Iris pigment epithelial cell (primary cell): ENCODE measurements at places on chromosomes 1 and 21.

DNA sequence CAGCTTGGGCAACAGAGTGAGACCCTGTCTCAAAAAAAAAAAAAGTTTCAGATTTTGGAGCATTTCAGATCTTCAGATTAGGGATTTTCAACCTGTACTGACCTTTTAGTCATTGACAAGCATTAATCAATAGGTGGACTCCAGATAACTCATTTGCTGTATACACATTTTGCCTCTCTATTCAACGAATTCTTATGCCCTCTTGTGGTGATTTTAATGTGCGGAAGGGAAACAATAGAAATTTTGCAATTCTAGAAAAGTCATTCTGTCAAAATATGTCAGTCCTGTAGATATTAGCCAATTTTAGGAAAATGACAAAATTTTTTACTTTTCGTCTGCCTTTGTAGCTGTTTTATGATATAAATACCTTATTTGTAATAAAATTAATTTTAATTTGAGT lies 11.6 kb upstream of the OR2G2 start:
- peak; percentile 1 for DNase-seq

DNA sequence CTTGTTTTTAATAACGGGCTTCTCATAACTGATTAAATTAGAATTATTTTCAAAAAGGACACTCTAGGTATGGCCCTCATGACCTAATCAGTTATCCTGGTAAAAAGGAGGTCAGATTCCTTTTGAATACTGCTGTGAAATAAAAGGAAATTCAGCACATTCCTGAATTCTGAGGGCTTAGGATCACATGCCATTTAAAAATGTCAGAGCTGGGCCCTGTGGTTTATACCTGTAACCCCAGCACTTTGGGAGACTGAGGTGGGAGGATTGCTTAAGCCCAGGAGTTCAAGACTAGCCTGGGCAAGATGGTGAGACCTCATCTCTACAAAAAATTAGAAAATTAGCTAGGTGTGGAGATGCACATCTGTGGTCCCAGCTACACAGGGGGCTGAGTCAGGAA lies 18.0 kb upstream of the RABGGTB start:
- DNase-seq = peak; percentile 39

- DNase-seq = peak; percentile 58
These were observed 10.9 kb downstream of the IRF2BP2 start for GRCh38 chr1:234598974-234599616.

- no peak for DNase-seq
These were observed 21.8 kb upstream of the COL18A1 start for GRCh38 chr21:45383111-45383614.

DNA sequence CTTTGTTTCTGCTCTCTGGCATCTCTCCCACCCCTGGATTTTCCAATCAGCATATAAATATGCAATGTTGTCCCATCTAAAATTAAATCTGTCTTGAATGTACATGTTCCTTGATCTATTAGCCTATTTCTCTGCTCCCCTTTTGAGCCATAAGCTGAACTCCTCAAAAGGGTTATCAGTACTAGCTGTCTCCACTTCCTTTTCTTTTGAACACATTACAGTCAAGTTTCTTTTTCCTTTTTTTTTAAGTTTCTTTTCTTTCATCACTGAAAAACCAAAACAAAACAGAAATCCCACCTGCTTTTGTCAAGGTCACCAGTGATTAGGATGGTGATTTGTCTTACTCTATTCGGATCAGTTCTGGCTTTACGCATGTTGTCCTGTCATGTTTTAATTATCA lies 29.3 kb downstream of the XCL2 start:
- DNase-seq = no peak

DNA sequence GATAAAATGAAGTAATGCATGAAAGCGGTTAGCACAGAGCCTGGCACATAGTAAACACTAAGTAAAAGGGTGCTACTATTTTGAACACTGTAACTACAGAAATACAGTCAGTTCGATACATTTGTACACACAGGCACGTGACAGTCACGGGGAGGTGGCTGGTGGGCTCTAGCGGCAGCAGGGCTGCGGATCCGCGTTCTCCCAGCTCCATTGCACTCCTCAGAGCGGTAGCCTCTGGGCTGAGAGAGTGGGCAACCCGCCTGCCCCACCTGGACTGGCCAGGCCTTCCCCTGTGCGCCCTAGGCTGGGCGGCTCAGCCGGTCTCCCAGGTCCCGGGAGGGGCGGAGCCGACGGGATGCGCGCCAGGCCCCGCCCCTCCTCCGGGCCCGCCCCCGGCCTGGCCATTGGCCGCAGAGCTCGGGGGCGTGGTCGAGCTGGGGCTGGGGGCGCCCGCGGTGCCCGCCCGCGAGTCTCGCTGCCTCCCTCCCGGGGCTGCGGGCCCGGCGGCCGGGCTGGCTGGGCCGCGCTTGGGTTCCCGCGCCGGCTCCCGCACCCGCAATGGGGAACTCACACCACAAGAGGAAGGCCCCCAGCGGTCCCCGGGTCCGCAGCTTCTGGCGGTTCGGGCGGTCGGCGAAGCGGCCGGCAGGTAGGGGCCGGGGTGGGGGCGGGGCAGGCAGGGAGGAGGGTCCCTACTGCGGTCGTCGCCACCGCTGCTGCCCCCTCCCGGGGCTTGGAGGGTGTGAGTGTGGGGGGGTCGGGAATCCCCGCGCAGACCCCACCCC lies 51.2 kb upstream of the SYNC start:
- peak; percentile 47 for DNase-seq

- no peak for DNase-seq
These were observed 374.4 kb upstream of the PRMT6 start for GRCh38 chr1:106681939-106682522.

GRCh38 chr1:49544615-49545014 lies 479.1 kb downstream of the AGBL4 start:
- no peak for DNase-seq

DNA sequence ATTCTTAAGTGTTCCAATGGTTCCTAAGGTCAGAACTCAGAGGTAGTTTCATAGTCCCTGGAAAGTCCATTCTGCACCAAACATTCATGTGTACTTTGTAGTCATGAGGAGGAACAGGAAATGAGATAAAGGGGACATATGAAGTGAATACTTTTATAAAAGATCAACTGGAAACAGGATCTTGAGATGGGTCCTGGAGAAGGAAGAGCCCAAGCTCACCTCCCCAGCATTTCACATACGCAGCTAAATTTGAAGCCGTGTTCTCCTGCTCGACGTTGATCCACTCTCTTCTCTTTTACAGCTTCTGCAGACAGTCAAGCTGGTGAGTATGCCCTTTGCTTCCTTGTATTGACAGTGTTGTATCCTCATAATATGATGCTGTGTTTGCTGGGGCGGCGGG lies 429 bp downstream of the FCGR2A start:
- no peak for DNase-seq

GRCh38 chr1:110872366-110872744 lies 593 bp upstream of the CD53 start:
- DNase-seq = no peak

DNA sequence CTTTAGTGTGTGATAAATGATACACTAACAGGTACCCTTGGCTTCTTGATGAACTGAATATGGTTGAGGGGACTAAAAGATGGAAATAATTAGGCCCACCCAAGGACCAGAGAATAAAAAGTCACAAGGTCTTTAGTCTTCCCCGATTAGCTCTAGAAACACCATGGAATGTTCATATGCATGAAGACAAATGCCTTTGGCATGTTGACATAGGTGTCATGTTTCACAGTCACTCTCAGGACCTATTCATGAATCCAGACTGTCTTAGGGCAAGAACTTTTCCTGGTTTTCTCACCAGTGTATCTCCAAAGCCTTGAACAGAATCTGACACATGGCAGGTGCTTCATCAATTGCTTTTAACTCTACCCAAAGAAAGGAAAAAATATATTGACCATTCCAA lies 412.8 kb downstream of the AJAP1 start:
- DNase-seq = no peak

GRCh38 chr1:70290218-70290617 lies 64.3 kb downstream of the ANKRD13C start:
- DNase-seq = peak; percentile 51

DNA sequence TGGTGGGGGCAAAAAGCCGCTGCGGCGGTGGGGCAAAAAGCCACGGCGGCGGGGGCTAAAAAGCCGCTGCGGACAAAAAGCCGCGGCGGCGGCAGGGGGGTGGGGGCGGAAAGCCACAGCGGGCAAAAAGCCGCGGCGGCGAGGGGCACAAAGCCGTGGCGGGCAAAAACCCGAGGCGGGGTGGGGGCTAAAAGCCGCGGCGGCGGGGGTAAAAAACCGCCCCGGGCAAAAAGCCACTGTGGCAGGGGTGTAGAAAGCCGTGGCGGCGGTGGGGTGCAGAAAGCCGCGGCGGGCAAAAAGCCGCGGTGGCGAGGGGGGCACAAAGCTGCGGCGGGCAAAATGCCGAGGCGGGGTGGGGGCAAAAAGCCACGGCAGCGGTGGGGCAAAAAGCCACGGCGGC lies 3901.8 kb downstream of the SRGAP2C start:
- no peak for DNase-seq

- DNase-seq = no peak
These were observed 11.2 kb upstream of the HMGB4 start for GRCh38 chr1:33852711-33853110.

GRCh38 chr1:203465146-203465798 lies 10.3 kb upstream of the PRELP start:
- DNase-seq = no peak

DNA sequence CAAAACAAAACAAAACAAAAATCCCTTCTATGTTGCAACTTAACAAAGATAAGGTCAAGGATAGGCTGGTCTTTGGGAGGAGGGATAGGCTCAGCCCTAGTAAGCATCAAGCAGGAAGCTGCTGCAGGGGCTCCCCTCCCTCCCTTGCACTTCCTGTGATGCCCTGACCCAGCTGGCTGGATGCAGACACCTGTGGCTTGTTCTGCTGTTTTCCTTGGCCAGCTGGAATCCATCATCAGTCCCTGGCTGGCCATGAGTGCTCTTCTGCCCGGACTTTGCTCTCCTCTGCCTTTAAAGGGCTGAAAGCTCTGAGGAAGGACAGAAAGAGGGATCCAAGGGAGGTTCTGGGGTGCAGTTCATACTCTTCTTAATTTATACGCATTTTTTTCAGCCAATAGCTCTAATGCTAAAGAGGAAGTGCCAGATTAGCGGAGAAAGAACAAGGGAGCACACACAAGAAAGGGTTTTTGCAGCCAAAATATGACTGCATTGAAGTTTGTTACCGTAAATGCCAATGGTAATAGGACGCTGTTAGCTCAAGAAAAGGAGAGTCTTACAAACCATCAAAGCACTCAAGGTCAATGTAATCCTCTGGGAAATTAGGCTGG lies 19.9 kb upstream of the UBE2U start:
- DNase-seq = peak; percentile 48

DNA sequence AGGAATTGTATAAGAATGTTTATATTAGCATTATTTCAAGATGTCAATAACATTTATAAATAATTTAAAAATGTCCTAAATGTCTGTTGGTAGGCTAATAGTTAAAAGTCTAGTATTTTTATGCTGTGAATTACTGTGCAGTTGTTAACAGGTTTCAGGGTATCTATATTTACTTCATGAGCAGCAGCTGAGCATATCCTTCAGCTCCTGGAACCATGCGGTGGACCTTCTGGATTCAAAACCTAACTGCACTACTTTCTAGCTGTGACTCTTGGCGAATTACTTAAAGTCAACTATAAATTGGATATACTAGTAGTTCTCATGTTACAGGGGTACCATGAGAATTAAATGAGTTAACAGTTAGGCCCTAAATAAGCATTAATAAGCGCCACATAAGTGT lies 3.7 kb downstream of the CEP350 start:
- DNase-seq = no peak

- DNase-seq = no peak
These were observed 36.8 kb downstream of the RAB3GAP2 start for GRCh38 chr1:220235462-220235861.

GRCh38 chr1:37028981-37029617 lies 5.2 kb downstream of the GRIK3 start:
- DNase-seq = no peak

DNA sequence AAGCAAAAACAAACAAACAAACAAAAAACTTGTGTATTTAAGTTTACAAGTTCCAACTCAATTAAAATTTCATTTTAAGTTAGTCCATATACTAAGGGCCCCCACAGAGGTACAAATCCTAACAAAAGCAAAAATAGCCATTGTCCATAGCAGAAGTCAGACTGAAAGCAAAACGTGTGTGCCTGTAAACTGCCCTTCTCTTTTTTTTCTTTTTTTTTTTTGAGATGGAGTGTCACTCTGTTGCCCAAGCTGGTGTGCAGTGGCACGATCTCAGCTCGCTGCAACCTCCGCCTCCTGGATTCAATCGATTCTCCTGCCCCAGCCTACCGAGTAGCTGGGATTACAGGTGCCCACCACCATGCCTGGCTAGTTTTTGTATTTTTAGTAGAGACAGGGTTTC lies 11.6 kb upstream of the IFNGR2 start:
- DNase-seq = no peak

- DNase-seq = no peak
These were observed 46.2 kb downstream of the DMRTB1 start for GRCh38 chr1:53505401-53505800.

GRCh38 chr1:40748841-40749718 lies 34.5 kb upstream of the KCNQ4 start:
- DNase-seq = no peak

DNA sequence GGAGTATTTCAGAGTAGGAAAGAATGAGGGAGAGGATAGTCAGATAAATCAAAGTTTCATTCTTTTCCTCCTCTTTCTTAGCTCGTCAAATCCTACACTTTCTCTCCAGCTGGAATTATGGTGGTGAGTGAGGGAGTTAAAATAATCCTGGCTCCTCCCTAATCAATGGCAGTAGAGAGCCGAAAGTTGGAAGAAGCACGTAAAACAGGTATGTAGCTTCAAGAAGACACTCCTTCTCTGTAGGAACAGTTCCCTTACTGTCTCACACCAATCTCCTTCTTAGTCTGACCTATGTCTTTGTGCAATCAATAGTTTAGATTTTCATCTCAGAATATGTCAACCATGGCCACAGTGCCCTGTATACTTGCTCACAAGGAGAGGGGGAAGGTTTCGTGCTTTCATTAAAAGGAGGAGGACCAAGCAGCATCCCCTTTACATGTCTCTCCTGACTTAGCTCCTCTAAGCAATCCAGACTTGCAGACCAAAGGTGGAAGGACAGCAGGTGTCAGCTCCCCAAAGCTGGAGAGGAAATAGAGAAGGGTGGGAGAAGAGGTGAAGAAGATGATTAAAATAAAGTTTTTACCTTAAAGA lies 878 bp downstream of the MINDY1 start:
- DNase-seq = no peak

DNA sequence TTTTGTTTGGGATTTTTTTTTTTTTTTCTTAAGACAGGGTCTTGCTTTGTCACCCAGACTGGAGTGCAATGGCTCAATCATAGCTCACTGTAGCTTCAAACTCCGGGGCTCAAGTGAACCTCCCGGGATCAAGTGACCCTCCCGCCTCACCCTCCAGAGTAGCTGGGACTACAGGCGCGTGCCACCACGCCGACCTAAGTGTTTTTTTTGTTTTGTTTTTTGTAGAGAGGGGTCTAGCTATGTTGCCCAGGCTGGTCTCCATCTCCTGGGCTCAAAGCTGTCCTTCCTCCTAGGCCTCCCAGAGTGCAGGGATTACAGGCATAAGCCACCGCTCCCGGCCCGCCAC lies 776 bp downstream of the HLCS start:
- no peak for DNase-seq

- DNase-seq = no peak
These were observed 14.6 kb upstream of the PLA2G2C start for GRCh38 chr1:20200966-20201365.
